Lung (tissue), 17 donors: ENCODE measurements at places on chromosomes 11 and 22. TPM values are rescaled to one million over a fixed set of nuclear protein-coding genes. Genes with fewer than 3 reads are reported as not detected.

DNA sequence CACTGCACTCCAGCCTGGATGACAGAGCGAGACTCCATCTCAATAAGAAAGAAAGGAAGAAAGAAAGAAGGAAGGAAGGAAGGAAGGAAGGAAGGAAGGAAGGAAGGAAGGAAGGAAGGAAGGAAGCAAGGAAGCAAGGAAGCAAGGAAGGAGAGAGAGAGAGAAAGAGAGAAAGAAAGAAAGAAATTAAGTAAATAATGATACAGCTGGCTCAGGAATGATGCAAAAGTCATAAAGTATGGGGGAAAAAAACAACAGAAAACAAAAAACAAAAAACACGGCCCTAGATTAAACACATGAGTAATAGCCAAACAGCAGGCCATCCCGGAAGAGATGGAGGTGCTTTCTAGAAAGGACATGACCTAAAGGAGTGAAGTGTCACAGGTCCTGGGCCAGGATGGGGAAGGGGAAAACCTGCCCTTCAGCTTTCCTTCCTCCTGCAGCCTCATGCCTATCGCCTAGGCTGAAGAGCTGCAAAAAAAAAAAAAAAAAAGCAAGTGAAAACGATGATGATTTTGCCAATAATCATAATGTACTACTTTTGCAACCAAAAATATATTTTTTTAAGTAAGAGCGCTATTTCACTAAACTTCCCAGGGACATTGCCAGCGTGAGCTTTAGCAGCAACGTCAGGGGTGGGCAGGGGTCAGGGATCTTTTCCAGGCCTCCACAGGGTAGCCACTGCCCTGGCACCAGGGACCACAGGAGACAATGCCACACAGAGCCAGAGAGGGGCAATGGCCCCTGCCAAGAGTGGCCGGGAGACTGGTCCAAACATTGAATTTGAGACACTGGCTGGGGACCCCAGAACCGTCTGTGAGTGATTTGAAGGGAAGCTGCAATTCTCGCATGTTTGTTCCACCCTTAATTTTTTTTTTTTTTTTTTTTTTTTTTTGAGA is 28.2 kb upstream of the TMPRSS4 start:
- no peak overlapping the region for H3K27ac ChIP-seq
- no peak overlapping the region for H3K4me3 ChIP-seq
- no peaks in the 10 kb centered on the region for H3K4me1 ChIP-seq
- no peak for DNase-seq
- H3K36me3 ChIP-seq: no peaks in the 10 kb centered on the region
- no peaks in the 10 kb centered on the region for H3K27me3 ChIP-seq

DNA sequence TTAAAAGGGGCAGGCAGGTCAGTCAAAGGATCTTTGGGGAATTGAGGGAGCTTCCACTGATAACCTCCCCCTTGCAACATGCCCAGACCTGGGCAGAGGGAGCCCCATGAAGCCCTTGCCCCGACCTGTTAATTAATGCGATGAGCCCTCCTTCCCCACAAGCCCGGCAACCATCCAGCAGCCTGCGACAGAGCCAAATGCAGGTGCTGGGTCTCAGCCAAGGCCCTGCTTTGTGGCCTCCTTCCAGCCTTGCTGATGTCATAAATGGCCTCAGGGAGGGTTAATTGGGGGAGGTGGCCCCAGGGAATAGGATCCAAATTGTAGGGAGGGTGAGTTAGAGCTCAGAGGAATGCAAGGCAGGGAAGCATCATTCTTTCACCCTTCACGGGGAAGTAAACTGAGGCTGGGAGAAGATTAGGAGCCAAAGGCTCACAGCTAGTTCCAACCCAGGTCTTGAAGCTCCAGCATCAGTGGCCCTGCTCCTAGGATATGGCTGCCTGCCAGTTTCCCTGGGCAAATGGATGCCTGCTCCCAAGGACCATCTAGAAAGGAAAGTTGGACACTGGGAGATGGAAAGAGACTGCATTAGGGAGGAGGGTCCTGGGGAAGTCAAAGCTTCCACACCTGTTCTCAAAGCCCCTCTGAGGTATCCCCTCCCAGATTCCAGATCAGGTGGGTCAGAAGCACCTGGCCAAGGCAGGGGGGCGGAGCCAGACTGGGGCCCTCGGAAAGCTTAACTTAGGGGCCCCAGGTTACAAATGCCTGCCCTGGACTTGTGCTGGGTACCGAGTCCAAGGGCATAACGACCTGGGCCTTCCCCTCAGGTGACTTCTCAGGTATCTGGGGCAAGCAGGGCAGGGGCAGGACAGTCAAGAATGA is 34.1 kb downstream of the LMO1 start:
- DNase-seq: peak; percentile 14
- H3K36me3 ChIP-seq: no peaks in the 10 kb centered on the region
- no peak overlapping the region for H3K4me3 ChIP-seq
- H3K27ac ChIP-seq: no peak overlapping the region

DNA sequence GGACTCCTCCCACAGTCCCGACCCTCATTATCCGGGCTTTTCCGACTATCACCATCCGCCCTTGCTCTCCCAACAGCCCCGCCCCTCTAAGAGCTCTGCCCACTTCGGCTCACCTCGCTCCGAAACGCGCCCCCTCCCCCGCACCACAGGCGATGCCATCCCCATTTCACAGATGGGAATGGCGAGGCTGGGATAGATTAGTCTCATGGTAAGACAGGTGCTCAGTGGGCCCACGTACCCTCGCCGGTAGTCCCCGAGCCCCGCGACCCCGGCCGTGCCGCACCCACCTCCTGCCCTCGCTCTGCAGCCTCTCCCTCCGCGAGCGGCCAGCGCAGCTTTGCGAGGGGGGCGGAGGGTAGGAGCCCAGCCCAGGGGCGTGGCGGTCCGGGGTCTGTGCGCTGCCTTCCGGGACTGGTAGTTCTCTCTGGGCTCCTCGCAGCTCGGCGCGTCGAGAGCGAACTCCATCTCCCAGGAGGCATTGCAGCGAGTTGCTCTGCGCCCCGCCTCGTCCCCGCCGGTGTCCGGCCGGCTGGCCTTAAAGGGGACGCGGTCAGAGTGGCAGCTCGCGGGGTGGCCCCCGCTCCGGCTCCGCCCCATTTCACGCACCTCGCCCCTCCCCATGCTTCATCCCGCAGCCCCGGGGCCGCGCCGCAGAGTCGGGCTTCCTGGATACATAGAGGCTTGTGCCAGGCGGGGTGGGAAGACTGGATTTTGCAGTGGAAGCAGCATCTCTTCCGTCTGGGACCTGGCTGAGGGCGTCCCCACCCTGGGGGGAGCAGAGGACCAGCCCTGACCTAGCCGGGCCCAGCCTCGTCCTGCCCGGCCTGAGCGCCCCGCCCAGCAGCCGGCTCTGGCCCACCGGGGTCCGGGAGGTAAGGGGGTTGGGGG is at the start of the genes KCTD21 and USP35:
TSS of gene KCTD21 (minus strand) at position 341 of the 888 bp plus-strand sequence. CDS start 14,072 bp downstream, outside the sequence.
TSS of gene USP35 (plus strand) at position 634 of the 888 bp plus-strand sequence. CDS start 7,327 bp downstream, outside the sequence.
- no peaks in the 10 kb centered on the region for H3K36me3 ChIP-seq
- H3K27ac ChIP-seq: peak within 1 kb of the TSS; percentile 53
- peaks cover 26% of the 10 kb centered on the region for H3K4me1 ChIP-seq
- H3K4me3 ChIP-seq: peak within 1 kb of the TSS; percentile 67

Gene OR52A1
- total RNA-seq: not detected

Gene SHANK3
- total RNA-seq: 44.0 TPM

- no peak overlapping the region for H3K4me3 ChIP-seq
- no peaks in the 10 kb centered on the region for H3K27me3 ChIP-seq
- no peaks in the 10 kb centered on the region for H3K36me3 ChIP-seq
- H3K27ac ChIP-seq: no peak overlapping the region
Observed at GRCh38 chr22:44735518-44736428, 16.6 kb upstream of the ARHGAP8 start.

GRCh38 chr11:81286550-81286949 is 1447.1 kb downstream of the FAM181B start:
- H3K27ac ChIP-seq: no peak overlapping the region
- no peaks in the 10 kb centered on the region for H3K27me3 ChIP-seq
- no peaks in the 10 kb centered on the region for H3K4me1 ChIP-seq

Gene SLC43A3
- total RNA-seq: 148 TPM

GRCh38 chr22:17639247-17639741 is 737 bp downstream of the BCL2L13 start:
- no peaks in the 10 kb centered on the region for H3K27me3 ChIP-seq
- H3K4me1 ChIP-seq: peaks cover 16% of the 10 kb centered on the region
- H3K27ac ChIP-seq: peak overlapping the region; percentile 99
- H3K4me3 ChIP-seq: peak overlapping the region; percentile 73
- H3K36me3 ChIP-seq: no peaks in the 10 kb centered on the region
- DNase-seq: peak; percentile 86

DNA sequence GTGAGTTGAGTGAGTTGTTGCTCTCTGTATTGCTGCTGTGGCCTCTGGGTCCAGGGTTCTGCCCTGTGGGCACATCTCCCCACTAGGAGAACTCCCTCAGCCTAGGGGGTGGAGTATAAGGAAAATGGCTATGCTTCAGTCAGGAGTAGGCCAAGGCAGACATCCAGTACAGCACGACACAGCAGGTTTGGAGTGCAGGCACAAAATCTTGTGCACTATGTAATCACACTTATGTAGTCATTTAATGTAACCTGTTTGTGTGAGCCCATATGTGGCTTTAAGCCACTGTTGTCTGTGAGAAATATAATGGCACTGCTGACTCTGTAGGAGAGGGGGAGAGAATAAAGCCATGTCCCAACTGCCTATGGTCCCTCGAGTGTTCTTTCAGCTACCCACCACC is 90.1 kb downstream of the CCDC83 start:
- H3K36me3 ChIP-seq: no peaks in the 10 kb centered on the region
- peaks cover 8% of the 10 kb centered on the region for H3K4me1 ChIP-seq
- no peaks in the 10 kb centered on the region for H3K27me3 ChIP-seq
- no peak overlapping the region for H3K4me3 ChIP-seq

GRCh38 chr22:27057717-27058116 is 400.3 kb downstream of the MIAT start:
- H3K27me3 ChIP-seq: no peaks in the 10 kb centered on the region
- H3K4me1 ChIP-seq: no peaks in the 10 kb centered on the region
- H3K27ac ChIP-seq: no peak overlapping the region
- no peaks in the 10 kb centered on the region for H3K36me3 ChIP-seq

Gene OR51E2
- not detected for total RNA-seq

GRCh38 chr11:719214-720016 is 13.4 kb downstream of the EPS8L2 start:
- H3K27me3 ChIP-seq: peaks cover 18% of the 10 kb centered on the region
- H3K4me3 ChIP-seq: no peak overlapping the region
- H3K27ac ChIP-seq: no peak overlapping the region

Gene MIOX
- total RNA-seq: not detected

DNA sequence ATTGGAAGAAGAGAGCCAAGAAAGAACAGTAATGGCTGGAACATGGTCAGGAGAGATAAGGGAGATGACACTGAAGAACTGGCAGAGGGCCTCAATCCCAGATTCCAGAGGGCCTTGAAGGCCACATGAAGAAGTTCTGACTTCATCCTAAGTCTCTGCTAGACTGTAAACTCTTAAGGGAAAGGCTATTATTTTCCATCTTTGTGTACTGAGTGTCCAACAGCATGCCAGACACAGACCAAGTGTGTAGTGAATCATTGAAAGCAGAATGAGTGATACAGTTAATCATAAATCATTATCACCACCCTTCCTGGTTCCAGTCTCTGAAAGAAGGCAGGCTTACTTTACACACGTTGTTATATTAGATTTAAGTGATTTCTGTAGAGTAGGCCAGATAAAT is 185.3 kb upstream of the C11orf87 start:
- no peak overlapping the region for H3K27ac ChIP-seq
- H3K4me3 ChIP-seq: no peak overlapping the region
- no peaks in the 10 kb centered on the region for H3K4me1 ChIP-seq
- no peaks in the 10 kb centered on the region for H3K36me3 ChIP-seq

DNA sequence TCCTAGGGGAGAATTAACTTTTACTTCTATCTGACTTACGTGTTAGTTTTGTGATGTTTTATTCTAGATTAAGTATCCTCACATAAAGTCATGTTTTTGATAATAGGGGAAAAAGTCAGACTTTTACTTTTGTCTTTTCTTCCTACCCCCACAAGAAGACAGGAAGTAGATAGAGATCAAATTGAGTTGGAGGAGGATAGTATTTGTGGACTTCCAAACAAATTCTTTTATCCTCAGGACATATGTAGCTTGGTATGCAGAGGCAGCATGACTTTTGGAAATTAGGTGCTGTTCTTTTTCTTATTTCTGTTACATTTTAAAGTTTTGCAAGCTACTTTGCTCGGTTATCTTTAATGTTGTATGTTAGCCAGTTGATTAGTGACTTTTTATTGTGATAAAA is 61.4 kb downstream of the MTMR3 start:
- no peak overlapping the region for H3K4me3 ChIP-seq
- peaks cover 6% of the 10 kb centered on the region for H3K4me1 ChIP-seq
- H3K27me3 ChIP-seq: no peaks in the 10 kb centered on the region
- H3K36me3 ChIP-seq: no peaks in the 10 kb centered on the region
- DNase-seq: no peak

Gene TMPRSS4
- 10.1 TPM for total RNA-seq

DNA sequence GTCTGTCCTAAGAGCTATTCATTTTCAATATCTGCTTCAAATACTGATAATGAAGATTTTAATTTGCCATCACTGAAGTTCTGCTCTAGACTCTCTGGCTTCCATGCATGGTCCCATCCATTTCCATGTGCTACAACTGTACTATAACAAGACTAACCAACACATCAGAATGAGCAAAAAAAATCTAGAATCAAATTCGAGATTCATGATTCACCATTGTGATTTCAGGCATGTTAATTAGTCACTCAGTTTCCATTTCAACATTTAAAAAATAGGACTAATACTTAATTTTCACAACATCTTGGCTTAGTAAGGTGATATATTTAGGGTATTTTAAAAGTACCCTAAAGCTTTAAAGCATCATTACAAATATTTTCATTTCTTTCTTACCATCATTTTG is 22.8 kb downstream of the PICALM start:
- H3K27me3 ChIP-seq: no peaks in the 10 kb centered on the region
- no peak overlapping the region for H3K4me3 ChIP-seq
- H3K36me3 ChIP-seq: no peaks in the 10 kb centered on the region
- no peak for DNase-seq
- peaks cover 14% of the 10 kb centered on the region for H3K4me1 ChIP-seq

- no peak for DNase-seq
- peaks cover 3% of the 10 kb centered on the region for H3K4me1 ChIP-seq
- H3K4me3 ChIP-seq: no peak overlapping the region
- H3K27me3 ChIP-seq: no peaks in the 10 kb centered on the region
- no peak overlapping the region for H3K27ac ChIP-seq
Observed at GRCh38 chr11:9777066-9777465, 113.2 kb downstream of the SWAP70 start.

Gene CCDC116
- 0.71 TPM for total RNA-seq

GRCh38 chr11:114031967-114032320 is 27.6 kb upstream of the ZBTB16 start:
- no peak for DNase-seq
- H3K4me3 ChIP-seq: no peak overlapping the region
- no peaks in the 10 kb centered on the region for H3K36me3 ChIP-seq
- H3K27me3 ChIP-seq: no peaks in the 10 kb centered on the region

Gene TMEM45B
- total RNA-seq: 11.6 TPM

GRCh38 chr11:86637988-86638387 is 34.4 kb downstream of the ME3 start:
- DNase-seq: no peak
- no peaks in the 10 kb centered on the region for H3K4me1 ChIP-seq
- no peak overlapping the region for H3K27ac ChIP-seq
- no peaks in the 10 kb centered on the region for H3K36me3 ChIP-seq
